GM12891 (cell line): ENCODE measurements at places on chromosomes 1 and 21.

GRCh38 chr1:170461291-170461747 lies 70.6 kb upstream of the GORAB start:
- DNase-seq = no peak

DNA sequence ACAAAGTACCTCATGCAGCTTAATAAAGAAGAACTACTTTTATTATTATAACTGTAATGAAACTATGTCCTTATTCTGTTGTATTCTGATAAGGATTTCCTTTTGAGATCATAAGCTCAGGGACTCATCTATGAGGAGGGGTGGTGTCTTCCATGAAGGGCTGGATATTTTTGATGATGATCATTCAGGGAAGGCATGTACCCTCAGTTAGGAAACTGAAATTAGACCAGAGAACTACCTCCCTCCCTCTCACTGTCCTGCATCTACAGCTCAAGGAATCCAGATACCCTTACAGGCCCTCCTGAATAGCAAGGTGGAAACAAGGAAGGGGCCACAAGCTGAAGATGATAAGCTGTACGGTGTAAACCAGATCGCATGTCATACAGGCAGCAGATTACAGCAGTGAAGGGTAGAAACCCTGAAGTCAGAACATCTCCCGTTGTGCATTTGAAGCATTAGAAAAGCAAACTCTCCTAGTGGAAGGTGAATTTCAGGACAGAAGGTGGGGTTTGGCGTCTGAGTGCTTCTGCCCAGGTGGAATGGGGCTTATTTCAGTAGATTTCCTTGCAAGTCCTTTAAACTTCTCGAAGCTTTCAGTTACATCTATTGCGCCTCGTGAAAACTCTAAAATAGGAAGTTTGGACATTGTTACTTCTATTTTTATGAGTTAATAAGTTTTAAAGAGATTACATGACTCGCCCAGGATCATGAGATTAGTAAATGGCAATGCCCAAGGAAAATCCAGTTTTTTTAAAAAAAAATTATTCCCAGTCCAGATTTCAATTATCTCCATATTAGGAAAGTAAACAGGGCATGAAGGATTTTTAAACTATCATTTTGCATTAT lies 101.1 kb upstream of the HNRNPU start:
- DNase-seq = no peak

GRCh38 chr1:12547586-12548225 lies 70.3 kb downstream of the DHRS3 start:
- no peak for DNase-seq

- DNase-seq = no peak
Observed at GRCh38 chr1:204304067-204304466, 55.7 kb downstream of the PLEKHA6 start.

GRCh38 chr1:1942753-1943656 lies 23.9 kb upstream of the TMEM52 start:
- no peak for DNase-seq

DNA sequence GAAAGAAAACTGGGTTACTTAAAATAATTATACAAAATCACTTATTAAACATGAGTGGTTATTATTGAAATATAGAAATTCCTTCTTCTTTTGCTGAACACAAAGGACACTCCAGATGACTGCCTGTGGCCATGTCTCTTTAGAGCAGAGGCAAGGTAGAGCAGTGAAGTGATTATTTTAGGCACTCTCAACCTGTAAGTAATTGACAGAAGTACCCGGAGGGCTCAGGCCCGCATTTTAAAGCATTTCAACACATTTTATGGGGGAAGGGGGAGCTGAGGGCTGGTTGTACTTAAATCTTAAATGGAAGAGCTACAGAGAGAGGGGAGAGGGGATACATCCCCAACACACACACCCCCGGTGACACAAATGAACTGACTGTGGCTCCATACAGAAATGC lies 10.2 kb downstream of the OSCP1 start:
- no peak for DNase-seq

DNA sequence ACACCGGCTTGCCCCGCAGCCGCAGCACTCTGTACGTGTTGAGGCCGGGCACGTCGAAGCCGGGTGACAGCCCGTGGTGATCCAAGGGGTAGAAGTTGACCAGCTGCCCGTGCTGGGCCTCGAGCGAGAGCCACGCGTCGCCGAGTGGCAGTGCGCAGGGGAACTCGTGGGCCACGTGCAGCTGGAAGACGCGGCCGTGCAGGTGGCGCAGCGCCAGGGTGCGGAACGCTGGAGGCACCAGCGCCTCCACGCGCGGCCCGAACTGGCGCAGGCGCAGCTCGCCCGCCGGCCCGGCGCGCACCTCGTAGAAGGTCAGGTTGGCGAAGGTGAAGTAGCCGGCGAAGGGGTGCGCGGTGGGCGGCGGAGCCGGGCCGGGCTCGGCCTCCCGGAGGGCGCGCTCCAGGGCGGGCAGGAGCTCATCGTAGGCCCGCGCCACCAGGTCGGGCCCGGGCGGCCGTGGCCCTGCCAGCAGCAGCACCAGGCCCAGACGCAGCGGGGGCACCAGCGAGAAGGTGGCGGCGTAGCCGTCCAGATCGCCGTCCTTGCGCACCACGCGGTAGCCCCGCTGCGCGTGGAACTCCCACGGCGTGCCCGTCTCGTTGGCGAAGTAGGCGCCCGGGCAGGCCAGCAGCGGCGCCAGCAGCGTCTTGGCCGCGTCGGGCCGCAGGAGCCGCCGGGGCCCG lies 19.5 kb downstream of the LACTBL1 start:
- no peak for DNase-seq

DNA sequence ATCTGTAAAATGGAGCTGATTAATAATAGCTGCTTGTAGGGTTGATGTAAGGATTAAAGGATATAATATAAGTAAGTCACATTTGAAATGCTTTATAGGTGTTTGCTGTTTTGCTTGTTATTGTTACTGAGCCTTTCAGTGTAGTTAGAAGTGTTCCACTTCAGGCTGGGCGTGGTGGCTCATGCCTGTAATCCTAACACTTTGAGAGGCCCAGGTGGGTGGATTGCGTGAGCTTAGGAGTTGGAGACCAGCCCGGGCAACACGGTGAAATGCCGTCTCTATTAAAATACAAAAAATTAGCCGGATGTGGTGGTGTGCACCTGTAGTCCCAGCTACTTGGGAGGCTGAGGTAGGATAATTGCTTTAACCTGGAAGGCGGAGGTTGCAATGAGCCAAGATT lies 12.2 kb downstream of the TRNAU1AP start:
- no peak for DNase-seq

GRCh38 chr1:204746838-204747442 lies 61.4 kb upstream of the LRRN2 start:
- DNase-seq = peak; percentile 25

GRCh38 chr21:21268061-21268471 lies 269.9 kb downstream of the NCAM2 start:
- DNase-seq = no peak

DNA sequence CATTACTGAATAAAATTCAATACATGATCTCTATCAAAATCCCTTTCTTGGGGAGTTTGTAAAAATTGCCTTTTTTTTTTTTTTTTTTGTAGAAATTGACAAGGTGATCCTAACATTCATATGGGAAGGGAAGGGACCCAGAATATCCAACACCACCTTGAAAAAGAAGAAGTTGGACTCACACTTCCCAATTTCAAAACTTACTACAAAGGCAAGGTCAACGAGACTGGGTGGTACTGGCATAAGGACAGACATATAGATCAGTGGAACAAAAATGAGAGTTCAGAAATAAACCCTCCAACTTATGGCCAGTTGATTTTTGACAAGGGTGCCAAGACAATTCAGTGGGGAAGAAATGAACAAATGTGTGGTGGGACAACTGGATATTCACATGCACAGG lies 31.4 kb upstream of the CLSTN1 start:
- no peak for DNase-seq

GRCh38 chr1:202134645-202135172 lies 9.8 kb downstream of the ARL8A start:
- no peak for DNase-seq

GRCh38 chr1:97761637-97762036 lies 159.2 kb downstream of the DPYD start:
- DNase-seq = no peak

- DNase-seq = no peak
Observed at GRCh38 chr1:167674156-167674555, 44.1 kb downstream of the RCSD1 start.

GRCh38 chr21:34811368-34811767 lies 142.6 kb downstream of the CLIC6 start:
- no peak for DNase-seq

DNA sequence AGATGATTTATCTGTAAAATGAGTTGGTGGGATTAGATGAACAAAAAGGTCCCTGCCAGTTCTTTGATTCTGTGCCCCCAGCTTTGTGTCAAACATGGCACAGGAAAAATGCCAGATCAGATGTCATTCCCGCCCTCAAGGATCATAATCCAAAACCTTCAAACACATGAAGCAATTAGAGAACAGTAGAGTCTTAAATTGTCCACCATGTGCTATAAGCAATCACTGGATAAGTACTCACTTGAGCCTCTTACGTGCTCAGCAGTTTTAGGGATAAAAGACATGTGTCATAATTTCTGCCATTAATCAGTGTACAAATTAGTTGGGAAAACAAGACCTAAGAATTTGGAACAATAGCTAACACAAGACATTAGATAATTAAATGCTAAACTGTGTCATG lies 15.4 kb upstream of the KIAA0040 start:
- DNase-seq = no peak

- DNase-seq = no peak
Observed at GRCh38 chr1:193270996-193271395, 84.6 kb upstream of the B3GALT2 start.

GRCh38 chr1:109931189-109931731 lies 20.6 kb downstream of the CSF1 start:
- no peak for DNase-seq

DNA sequence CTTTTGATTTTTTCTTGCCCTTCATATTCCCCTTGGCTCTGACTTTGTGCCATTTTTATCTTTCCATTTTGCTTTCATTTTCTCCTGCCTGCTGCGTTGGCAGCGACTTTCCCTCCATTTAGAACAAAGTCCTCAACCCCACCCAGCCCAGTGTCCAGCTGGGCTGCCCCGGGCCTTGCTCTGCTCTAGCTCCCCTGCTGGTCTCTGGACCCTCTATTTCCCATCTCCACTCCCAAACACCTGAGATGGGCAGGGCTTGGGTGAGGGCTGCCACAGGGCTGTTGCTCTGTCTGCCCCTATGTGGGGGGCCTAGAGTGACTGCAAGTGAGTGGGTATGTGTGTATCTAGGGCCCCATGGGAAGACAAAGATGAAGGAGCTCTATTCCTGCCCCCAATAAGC lies 7.3 kb upstream of the ADAM15 start:
- DNase-seq = no peak

DNA sequence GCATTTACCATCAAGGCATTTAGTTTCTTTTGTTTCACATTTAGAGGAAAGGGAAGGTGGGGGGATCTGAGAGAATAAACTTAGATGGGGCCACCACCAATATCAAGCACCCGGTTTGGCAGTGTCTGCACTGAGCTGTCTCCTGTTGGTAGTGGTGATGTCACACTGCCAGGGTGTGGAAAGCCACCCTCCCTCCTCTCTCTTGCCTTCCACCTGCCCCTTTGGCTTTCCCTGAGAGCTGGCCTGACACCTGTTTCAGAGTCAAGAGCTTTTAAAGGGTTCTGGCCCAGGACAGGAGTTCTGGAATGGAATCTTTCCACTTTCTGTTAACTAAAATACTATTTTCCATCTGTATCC lies 13.4 kb downstream of the ATF3 start:
- DNase-seq = no peak

GRCh38 chr1:115475901-115476300 lies 137.9 kb upstream of the NGF start:
- DNase-seq = no peak

- no peak for DNase-seq
Observed at GRCh38 chr1:21344098-21344749, 54.0 kb upstream of the ECE1 start.

DNA sequence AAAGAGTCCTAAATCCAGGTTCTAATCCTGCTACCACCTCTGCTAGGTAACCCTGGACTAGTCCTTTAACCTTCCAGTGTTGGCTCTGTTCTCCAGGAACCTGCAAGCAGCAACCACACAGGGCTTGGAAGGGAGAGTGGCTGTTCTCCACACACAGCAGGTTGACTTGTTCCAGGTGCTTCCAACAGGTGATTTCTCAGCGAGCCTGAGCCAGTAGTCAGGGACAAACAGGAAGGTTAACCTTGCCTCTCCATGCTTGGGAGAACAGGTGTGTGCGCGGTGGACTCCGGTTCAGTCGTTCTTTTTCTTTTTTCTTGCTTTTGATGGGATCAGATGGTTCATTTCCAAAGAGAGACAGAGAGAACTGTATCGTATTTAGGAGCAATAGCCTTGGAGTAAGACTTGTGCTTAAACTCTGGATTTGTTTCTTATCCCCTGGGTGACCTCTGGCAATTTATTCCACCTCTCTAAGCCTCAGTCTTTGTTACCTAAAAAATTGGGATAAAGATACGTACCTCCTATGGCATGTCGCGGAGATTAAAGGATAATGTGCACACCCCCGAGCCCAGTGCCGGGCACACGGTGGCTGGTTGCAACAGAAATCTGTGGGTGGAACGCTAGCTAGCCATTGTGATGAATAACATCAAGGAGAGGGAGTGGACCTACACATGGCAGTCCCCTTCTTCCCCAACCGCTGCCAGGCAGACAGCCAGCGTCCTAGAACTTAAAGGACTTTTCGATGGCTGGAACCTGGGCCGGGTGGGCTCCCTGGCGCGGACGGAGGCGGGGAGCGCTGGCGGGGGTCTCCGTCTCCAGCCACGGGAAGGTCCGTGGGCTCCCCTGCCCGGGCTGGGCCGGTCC lies 583 bp upstream of the CACHD1 start:
- DNase-seq = no peak

DNA sequence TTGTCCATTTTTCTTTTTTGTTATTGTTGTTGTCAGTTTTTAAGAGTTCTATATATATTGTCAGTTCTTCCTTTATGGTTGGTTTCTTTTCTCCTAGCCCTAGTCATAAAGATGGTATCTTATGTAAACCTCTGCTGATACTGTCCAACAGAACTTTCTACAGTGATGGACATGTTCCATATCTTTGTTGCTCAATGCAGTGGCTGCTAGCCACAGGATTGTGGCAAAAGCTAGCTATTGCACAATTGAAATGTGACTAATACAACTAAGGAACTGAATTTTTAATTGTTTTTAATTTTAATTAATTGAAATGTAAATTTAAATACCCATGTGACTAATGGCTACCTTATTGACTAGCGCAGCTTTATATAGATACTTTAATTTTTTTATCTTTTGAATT lies 411.8 kb upstream of the PTBP2 start:
- no peak for DNase-seq

DNA sequence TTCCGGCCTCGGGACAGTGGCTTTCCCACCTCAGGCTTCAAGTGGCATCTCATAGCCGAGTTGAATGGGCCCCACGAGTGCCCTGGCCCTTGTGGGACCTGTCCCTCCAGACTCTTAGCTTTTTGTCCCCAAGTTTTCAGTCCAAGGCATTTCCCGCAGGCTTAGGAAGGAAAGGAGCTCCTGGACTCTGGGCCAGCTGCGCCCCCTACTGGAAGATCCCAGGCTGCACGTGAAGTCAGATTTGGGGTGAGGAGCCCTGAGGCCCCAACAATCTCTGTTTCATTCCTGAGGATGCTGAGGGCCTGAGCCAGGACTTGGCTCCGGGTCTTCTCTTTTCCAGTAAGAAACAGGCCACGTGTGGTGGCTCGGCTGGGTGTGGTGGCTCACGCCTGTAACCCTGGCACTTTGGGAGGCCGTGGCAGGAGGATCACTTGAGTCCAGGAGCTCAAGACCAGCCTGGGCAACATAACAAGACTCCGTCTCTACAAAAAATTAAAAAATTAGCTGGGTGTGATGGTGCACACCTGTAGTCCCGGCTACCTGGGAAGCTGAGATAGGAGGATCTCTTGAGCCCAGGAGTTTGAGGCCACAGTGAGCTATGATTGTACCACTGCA lies 67.4 kb downstream of the ARHGEF10L start:
- peak; percentile 63 for DNase-seq

GRCh38 chr1:163230827-163231226 lies 28.1 kb upstream of the RGS5 start:
- DNase-seq = no peak
